Natural killer cell treated with Interleukin-12 subunit alpha and Interleukin-12 subunit beta and Interleukin-15 and Interleukin-18, amount 100 ng/mL, for 72 hours (primary cell): ENCODE measurements at places on chromosomes 16 and 17. TPM values are rescaled to one million over a fixed set of nuclear protein-coding genes. Genes with fewer than 3 reads are reported as not detected.

PTX4 gene
- not detected for total RNA-seq

GRCh38 chr17:9937901-9938300 lies 32.8 kb upstream of the RCVRN start:
- H3K27ac ChIP-seq: no peak overlapping the region
- H3K4me3 ChIP-seq: no peak overlapping the region
- H3K36me3 ChIP-seq: no peaks in the 10 kb centered on the region
- H3K4me1 ChIP-seq: no peaks in the 10 kb centered on the region

GRCh38 chr16:52561910-52562741 lies 15.2 kb upstream of the TOX3 start:
- no peak overlapping the region for H3K4me3 ChIP-seq
- no peak overlapping the region for H3K27ac ChIP-seq
- no peaks in the 10 kb centered on the region for H3K4me1 ChIP-seq
- no peak for DNase-seq

GRCh38 chr16:83268169-83268568 lies 539.6 kb upstream of the HSBP1 start:
- no peak for DNase-seq
- H3K36me3 ChIP-seq: no peaks in the 10 kb centered on the region
- no peaks in the 10 kb centered on the region for H3K4me1 ChIP-seq
- H3K27me3 ChIP-seq: peaks cover 22% of the 10 kb centered on the region
- no peak overlapping the region for H3K27ac ChIP-seq

DNA sequence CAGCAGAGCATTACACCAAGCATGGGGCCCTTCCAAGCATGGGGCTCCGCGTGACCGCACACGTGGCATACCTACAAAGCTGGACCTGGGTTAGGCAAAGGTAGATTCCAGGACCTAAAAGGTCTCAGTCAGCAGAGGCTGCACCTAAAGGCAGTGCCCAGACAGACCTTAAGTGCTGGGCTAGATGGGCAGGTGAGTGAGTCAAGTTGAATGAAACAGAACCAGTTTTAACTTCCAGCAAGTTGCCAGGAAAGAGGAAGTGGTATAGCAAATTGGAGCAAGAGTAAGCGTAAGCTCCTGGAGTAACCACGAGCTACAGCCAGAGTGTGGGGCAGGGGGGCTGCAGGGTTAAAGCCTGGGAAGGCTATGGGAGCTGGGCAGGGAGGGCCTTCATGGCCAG lies 49.5 kb downstream of the SRCIN1 start:
- no peak overlapping the region for H3K4me3 ChIP-seq
- H3K27ac ChIP-seq: no peak overlapping the region
- no peaks in the 10 kb centered on the region for H3K36me3 ChIP-seq
- no peak for DNase-seq

DNA sequence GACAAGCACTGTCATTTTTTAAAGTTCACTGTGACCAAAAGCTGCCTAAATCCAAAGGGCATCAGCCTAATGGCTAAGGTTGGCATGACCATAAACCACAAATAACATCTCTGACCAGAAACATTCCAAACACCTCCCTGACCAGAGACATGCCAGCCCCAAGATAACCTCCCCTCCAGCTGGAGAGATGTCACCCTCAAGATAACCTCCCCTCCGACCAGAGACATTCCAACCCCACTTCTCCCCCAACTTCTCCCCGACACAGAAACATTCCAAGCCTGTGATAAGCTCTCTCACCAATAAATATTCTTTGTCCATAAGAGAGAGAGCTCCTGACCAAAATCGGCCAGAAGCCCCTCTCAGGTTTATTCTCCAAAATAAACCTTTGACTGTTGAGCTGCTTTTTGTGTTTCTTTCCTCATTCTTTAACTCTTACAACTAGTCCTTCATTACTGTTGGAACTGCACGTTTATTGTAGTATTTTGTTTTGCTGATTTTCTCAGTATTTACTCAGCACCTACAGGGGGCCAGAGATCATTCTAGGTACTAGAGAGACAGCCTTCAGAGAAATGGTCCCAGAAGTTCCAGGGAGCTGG lies 325.6 kb downstream of the SLC39A11 start:
- no peak overlapping the region for H3K4me3 ChIP-seq
- no peak overlapping the region for H3K27ac ChIP-seq
- no peaks in the 10 kb centered on the region for H3K27me3 ChIP-seq
- no peaks in the 10 kb centered on the region for H3K36me3 ChIP-seq
- H3K4me1 ChIP-seq: no peaks in the 10 kb centered on the region
